ENCODE measurements at places on chromosomes 12 and 14.

GRCh38 chr12:128627659-128628058 lies 196.1 kb downstream of the SLC15A4 start:
- no peak for DNase-seq

DNA sequence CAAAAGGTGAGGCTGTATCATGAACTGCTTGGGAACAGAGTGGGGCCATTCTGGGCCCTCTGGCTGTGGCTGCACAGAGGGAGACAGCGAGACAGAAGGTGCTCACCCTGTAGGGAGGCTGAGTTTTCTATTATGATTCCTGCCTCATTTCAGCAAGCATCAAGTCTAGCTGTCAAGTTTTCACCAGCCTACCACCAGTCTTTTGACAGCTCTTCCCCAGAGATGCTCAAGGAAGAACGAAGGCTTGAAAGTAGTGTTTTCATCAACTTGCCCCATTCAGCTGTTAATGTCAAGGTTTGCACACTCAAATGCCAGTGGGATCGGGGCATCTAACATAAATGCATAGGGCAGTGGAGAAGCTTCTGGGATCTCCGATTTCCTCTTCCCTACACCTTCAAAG lies 10.0 kb downstream of the FGF23 start:
- DNase-seq = no peak

DNA sequence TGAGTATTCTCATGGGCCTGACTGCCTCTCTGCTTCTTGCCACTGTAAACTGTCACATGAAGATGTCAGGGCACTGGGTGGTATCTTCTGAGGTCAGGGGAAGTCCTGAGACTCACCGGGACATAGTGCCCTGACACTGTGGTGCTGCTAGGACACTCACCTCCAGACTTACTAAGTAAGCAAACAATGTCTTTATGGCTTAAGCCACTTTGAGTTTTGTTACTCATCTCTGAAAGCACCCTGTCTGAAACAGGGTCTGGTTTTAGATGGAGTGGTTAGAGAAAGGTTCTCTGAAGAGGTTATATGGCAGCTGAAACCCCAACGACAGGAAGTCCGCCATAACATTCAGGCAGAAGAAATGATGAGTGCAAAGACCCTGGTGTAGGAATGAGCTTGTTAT lies 22.7 kb downstream of the GPR19 start:
- DNase-seq = no peak

DNA sequence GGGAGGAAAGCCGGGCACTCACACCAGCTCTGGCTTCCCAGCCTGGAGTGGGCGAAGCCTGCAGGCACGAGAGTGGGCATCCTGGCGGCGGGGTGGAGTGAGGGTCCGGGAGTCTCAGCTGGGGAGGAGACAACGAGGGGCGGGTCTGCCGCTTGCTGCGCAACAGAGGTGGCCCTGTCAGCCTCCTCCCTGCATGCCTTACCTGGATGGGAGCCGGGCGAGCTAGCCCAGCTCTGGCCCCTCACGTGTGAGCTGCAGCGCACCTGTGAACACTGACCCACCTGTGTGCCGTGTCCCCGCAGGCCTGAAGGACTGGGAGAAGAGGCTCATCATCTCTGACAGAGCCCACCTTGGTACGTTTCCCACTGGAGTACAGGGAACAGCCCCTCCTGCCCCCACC lies 13.9 kb upstream of the SIVA1 start:
- no peak for DNase-seq

GRCh38 chr12:46559311-46559710 lies 186.7 kb upstream of the SLC38A2 start:
- DNase-seq = no peak

- no peak for DNase-seq
These were observed 53.9 kb downstream of the WNK1 start for GRCh38 chr12:806200-806791.

DNA sequence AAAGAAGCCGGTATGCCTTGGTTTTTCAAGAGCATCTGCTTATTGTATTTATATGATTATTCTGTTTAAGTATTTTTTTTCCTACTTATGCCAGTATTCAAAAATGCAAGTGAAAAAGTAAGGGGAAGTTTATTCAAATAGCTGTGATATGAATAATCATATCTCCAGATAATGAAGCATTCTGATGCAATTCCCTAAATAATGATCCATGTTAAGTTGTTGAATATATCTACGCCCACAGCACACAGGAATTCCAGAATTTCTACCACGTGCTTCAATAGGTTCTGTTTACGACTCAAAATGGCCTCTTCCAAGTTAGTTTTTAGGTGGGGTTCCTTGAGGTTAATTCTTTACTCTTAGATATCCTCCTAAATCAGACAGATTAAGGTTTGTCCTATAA lies 208.3 kb downstream of the NAV3 start:
- no peak for DNase-seq

GRCh38 chr14:89566644-89567415 lies 149.8 kb upstream of the FOXN3 start:
- DNase-seq = no peak
